NCI-H187 (cell line): ENCODE measurements at places on chromosomes 2 and 18.

DNA sequence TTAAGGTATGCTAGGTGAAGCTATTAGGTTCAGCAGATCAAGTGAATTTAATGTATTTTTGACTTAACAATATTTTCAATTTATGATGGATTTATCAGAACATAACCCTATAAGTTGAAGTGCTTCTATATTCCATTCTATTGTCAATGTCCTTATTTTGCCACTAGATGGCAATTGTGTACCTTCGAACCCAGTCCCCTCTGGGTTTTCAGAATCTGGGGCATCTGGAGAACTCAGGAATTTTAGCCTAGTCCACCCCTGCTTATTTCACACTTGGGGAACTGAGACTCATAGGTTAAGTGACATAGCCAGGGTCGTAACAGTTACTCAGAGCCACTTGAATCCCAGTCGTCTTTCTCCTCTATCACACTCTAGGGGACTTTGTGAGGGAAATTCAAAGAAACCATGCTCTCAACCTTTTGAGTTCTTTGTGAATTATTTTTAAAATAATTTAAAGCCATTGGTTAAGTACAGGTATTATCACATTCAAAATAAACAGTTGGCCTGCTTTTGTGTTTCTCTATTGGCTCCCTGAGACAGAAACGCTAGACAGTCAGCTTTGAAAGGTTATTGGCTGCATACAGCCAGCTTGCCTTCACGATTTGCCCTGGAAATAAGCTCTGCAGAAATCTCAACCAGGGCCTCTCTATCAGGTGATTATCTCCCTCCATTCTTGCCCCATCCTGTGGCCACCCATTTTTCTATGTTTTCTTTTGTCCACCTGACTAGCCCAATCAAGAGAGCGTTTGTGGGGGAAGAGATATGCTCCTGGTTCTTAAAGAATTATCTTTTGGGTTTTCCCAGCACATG lies 145.0 kb downstream of the TTC27 start:
- DNase-seq = peak; percentile 25

GRCh38 chr2:224428787-224429440 lies 27.0 kb upstream of the FAM124B start:
- DNase-seq = no peak

GRCh38 chr2:15941871-15942710 lies 1.7 kb downstream of the MYCN start:
- DNase-seq = peak; percentile 42

DNA sequence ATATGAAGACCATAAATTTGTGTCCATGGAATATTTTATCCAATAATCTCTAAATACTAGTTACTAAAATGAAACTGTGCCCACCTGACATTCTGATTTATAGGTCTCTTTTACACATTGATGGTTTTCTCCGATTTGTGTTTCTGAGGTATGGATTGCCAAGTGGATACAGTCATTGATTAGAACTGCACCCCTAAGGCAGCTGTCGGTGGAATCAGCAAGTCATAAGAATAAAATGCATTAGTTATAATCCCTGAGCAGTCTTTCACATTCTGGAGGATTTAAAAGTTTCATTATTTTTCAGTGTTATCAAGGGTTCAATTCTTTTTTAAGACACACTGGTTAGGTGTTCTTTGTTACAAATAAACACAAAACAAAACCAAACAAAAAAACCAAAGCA lies 6.0 kb downstream of the CAVIN2 start:
- no peak for DNase-seq

DNA sequence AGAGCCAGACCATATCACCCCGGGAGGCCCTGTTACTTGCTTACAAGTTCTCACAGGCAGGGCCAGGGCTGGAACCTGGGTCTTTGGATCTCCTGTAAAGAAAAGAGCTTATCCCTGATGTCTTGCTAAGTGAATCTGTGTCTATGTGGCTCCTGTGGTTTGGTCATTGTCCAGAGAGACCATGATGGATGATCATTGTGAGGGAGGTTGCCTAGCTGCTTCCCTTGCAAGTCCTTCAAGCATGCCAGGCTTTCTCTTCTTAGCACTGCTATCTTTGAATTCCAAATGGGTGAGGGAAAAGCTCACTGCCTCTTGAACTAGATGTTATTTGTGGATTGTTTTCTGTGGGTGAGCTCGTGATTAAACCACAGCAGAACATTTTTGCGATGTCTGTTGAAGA lies 151.6 kb downstream of the FSHR start:
- DNase-seq = no peak

DNA sequence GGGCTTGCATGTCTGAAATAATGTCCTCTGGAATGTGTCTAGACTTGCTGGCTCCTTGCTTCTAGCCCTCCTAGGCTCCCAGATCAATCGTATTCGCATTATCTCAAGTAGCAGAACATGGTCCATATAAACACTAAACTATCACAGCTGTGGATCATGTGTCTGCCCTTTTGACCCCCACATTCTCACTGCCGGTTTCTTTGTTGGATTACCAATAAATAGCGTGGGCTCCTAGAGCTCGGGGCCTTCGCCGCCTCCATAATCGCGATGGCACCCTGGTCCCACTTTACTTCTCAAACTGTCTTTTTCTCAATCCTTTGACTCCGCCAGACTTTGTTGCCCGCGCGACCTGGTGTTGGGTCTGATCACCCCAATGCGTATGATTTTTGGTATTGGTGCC lies 6.3 kb upstream of the SCYGR8 start:
- no peak for DNase-seq

DNA sequence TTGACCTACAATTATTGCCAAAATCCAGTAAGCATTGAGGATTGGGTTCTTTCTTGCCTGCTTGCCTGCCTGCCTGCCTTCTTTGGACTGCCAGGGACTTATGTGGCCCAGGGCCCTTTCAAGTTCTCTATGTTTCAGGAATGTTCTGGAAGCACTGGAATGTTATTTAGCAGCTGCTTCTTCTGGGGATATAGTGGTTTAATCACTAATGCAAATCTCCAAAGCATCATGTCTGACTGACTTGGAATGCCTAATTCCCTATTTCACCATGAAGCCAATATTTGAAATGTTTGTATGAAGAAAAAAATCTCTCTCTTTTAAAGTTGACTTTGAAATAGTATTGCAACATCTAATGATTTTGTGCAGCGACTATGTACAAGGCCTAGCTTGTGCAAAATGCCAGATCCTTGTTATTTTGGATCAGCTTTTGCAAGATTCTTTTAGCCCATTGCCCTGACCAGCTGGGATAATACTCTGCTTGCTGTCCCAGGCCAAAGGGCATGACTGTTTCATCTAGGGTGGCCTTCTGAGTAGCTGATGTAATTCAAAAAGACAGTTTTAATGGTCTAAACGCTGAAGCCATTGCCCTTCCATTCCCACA lies 204.6 kb downstream of the RND3 start:
- no peak for DNase-seq

GRCh38 chr2:137888845-137889244 lies 75.4 kb upstream of the HNMT start:
- no peak for DNase-seq

DNA sequence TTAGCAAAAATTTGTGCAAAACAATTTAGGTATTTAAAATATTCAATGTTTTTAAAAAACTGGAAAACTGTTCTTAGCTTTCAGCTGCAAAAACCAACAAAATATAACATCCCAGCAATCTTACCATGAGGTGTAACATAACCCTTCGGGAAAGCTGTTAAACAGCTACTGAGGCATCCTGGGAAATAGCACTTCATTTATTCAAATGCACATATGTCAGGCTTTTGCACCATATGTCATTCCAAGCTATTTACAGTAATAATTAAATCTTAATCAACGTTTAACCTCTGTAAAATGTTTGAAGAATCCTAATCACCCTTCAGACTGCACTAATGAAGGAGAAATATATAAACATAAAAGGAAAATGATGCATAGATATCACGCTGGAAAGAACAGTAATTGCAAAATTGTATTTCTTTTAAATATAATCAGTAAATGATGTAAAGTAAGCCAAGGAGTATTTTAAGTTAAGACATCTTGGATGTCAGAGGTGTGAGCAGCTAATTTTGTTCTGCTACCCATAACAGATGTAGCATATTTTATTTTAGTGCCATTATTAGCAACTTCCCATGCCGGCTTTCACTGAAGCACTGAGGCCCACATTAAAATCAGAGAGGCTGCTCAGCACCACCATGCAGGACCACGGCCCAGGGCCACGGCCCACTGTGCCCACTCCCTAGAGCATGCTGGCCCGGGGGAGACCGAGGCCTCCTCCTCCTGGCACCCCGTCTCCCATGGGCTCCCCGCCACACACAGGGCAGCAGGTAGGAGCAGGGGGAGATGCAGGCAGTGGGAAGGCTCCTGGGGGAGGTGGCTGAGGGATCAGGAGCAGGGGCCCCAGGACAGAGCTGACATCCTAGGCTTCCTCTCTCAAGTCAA lies 30.9 kb downstream of the EMX1 start:
- no peak for DNase-seq

DNA sequence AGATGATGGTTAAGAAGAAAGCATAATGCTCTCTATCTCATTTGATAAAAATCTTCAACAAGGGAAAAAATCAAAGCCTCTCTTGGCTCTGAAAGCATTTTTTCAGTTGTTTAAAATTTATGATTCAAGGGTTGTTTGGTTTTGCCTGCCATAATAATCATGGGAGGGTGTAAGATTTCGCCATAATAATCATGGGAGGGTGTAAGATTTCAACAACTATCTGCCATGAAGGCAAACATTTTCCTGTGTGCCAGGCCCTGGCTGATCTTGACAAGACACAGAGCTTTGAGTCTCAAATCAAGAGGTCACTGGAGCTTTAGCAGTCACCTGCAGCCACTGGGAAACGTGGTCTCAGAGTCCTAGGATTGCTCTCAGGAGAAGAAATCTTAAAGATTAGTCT lies 175.1 kb upstream of the PIEZO2 start:
- no peak for DNase-seq

DNA sequence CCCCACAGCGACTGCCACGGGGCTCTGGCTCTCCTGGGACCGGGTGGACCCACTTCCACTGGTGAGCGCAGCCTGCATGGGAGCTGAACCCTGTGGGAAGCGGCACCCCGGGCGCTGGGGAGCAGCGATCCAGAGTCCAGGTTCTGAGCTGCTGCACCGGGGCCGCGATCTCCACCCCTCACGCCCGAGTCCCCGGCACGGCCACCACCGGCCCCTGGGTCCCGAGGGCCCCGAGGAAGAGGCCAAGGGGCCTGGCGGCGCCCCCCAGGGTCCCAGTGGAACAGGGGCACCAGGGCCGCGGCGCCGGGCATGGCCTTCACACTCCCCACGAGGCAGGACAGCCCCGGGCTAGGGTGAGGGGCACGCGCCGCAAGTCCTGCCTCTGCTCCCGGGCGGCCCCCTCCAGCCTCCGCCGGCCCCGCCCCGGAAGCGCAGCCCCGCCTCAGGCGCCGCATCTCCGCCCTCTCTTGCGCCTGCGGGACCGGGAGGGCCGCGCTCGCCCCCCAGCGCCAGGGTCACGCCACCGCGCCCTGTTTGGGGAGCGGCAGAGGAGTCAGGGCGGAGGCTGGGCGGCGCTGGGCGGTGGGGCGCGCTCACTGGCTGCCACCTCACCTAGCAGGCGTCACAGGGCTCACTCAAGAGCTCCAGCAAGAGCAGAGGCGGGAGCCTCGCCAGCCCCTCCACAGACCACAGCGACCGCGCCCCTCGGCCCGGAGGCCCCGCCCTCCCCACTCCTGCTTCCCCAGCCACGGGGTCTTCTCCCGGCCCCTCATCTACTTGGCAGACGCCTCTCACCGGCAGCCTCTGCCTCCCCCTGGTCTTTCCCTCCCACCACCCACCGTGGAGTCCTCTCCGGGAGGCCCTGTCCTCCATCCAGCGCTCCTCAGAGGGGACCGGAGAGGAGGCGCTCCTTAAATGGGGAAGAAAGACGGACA lies 26.8 kb downstream of the THAP4 start:
- no peak for DNase-seq

DNA sequence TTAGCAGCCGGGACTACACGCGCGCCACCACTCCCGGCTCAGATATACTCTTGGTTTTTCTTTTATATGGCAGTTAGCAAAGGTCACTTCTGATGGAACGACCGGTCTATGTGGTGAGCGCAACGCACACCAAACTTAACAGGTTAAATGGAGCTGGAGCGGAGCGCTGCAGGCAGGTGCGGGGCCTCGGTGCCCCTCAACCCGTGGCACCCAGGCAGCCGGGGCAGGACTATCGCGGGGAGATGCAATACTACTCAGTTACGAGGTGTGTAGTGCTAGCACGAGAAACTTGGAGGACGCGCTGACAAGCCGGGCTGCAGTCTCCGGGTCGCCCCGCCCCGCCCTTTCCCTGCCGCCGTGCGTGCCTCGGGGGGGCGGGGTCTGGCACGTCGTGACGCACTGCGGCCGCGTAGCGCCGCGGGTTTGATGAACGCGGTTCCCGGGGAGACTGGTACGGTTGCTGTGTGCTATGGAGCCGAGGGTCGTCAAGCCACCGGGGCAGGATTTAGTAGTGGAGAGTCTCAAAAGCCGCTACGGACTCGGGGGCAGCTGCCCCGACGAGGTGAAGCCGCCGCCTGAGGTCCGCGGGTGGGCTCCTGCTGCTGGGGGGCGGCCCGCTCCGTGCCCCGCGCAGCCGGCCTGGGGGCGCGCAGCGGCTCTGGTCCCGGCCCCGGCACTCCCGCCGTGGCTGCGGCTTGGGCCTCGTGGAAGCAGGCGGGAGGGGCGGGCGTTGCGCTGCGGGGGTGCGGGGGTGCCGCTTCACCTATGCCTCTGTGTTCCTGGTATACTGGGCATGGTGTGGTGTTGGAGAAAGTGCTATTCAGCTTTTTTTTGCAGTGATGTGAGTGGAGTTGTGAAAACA lies at the start of gene CCDC138:
Gene CCDC138 (plus strand): TSS at position 418 of the 862 bp plus-strand sequence. CDS start 52 bp downstream, at position 470.
- peak; percentile 64 for DNase-seq

DNA sequence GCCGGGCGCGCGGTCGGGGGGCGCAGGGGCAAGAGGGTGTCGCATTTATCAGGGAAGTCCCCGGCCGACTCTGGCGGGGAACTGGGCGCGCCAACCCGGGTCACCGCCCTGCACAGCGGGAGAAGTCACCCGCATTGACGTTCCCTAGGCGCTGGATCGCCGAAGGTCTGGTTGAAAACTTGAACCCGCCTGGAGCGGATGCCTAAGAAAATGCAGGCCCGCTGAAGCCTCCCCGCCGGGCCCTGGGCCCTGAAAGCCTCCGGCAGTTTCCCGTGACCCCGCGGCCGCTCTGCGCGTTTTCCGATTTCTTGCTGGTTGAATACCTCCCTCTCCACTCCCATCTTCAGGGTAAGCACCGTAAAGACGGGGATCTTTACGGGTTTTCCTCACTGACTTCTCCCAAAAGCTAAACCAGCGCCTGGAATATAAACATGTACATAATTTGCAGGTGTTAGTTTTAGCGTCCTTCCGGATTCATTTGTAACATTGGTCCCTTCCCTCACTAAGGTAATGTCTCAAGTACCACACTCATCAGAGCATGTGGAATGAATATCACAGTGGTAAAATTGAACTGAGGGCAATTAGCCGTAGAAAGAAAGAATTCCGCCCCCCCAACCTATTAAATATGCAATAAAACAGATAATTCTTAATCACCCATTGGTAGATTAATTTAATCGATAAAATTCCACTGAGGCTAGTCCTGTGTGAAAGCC lies 675 bp upstream of the SPIRE1 start:
- DNase-seq = no peak

DNA sequence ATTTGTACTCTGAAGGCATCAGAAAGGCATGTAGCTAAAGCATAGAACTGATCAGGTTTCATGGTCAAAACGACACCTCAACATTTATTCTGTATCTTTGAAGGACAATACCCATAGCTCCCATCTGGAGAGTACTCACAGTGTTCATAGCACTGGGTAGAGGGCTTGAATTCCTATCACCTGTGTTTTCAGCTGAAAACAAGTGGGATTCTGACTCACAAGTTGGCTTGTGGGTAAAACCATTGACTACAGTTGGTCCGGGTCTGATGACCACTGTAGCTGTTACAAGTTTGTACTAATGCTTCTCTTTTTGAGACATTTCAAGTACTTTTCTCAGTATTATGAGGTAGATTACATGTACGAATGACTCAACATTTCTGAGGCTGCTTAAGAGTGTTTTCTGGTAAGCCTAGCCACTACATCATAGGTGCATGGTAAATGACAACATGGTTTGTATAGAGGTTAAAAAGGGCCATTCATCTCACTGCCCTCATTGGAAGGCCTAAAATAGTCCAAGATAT lies 68.6 kb upstream of the PELI1 start:
- DNase-seq = no peak
